LoVo (cell line): ENCODE measurements at places on chromosomes 7 and 10.

GRCh38 chr7:157076466-157076865 lies 62.3 kb upstream of the UBE3C start:
- DNase-seq, result no peak

DNA sequence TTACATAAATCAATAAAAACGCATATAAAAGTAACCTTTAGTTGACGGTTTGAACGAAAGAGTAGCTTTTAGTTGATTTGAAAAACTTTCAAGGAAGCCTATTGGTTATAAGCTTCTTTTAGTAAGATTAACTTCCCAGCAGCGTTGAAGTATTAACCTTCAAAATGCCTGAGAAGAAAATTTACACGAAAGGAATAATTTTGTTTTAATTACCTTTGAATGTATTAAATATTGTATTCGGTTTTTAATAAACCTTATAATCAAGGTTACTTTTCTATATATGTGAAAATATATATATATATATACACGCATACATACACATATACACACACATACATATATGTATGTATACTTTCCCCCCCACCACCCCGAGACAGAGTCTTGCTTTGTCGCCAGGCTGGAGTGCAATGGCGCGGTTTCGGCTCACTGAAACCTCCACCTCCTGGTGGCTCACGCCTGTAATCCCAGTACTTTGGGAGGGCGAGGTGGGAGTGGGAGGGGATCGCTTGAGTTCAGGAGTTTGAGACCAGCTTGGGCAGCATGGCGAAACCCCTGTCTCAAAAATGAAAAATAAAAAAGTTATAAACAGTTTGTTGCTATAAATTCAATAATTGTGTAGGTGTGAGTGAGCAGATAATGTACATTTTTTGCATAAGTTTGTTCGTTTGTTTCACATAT lies 57.6 kb upstream of the EZH2 start:
- peak; percentile 90 for DNase-seq

DNA sequence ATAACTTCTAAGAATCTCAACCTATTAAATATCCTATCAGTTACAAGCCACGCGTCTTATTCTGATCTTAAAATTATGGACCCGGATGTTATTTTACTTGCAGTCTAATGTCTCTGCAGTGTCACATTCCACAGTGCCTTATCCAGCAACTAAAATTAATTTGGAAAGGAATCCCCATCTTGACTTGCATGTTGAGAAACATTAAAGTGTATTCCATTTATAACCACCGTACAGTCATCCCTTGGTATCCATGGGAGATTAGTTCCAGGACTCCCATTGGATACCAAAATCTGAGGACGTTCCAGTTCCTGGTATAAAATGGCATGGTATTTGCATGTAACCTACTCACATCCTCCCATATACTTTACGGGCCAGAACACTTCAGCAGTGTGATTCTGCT lies 194.7 kb downstream of the ARHGAP21 start:
- DNase-seq, result no peak

GRCh38 chr10:71472912-71473311 lies 76.2 kb downstream of the CDH23 start:
- DNase-seq, result no peak

- DNase-seq, result peak; percentile 61
Observed at GRCh38 chr10:28684986-28685580, 7.8 kb downstream of the BAMBI start.

- no peak for DNase-seq
Observed at GRCh38 chr10:122240401-122240800, 30.7 kb upstream of the BTBD16 start.
